Activated naive CD4-positive, alpha-beta T cell (primary cell): ENCODE measurements at places on chromosomes 5 and 9.

GRCh38 chr5:147375151-147375550 is 134.7 kb downstream of the DPYSL3 start:
- no peak for DNase-seq

DNA sequence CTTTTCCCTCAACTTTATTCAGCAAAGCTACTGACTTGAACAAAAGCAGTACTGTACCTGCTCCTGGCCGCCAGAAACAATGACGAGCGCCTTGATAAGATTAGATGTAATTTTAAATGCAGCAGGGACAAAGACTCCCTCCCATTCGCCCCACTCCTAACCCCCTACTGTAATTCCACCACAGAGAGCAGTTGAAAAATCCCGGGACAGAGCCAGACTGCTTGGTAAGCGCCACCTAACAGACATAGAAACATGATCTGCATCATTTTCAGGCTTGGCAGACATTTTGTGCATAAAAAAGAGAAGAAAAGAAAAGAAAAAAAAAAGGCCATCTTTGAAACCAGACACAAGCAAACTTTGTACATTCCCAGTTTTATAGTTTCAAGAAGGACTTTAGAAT is 81.9 kb downstream of the ISL1 start:
- DNase-seq: no peak

DNA sequence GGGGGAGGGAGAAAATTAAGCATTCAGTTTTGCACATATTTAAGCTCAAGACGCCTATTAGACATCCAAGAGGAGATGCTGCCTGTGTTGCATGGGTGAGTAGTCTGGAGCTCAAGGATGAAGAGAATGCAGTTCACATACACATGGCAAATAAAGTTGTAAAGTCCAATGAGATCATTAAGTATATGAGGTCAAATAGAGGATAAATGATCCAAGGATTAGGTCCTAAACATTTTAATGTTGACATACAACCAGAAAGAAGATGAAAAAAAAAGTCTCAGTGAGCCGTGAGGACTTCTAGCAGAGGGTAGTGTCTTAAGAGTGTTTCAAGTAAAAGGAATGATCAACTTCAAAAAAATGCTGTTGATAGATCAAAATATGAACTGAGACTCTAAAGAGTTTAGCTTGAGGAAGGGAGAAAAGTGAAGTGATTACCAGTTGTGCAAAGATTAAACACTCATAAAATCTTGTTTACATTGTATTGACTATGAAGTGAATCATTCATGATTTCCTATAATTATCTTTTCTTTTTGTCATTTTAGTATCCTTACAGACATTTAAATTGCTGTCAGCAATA is 251.8 kb downstream of the ZNF608 start:
- no peak for DNase-seq

DNA sequence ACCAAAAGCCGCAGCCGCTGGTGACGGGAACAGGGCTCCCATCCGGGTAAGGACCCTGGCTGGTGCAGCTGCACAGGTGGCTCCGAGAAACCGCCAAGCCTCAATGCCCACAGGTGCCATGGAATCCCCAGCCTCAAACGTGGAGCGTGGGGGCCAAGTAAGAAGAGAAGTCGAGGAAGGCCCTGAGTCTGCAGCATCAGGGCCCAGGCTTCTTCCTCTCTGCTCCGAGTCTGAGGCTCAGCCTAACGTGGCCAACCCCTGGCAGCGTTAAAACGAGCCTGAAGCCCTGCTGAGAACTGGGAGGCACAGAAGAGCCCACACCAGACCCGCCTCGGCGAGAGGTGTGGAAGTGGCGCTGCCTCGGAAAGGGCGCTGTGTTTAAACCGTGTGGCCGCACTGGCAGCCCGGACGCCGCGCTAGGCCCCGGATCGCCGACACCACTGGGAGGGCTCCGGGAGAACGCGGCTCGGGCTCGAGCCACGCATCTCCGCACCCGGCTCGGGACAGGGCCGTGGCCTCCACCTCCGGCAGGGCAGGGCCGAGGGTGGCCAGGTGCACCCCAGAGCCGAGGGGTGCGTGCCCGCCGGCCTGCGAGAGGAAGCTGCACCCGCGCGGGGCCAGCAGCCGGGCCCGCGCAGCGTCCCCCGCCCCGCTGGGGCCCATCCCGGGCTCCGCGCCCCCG is 730 bp downstream of the ZMYND19 start:
- DNase-seq: no peak

- DNase-seq: no peak
Measured at GRCh38 chr5:142330026-142330425, 5.2 kb upstream of the SPRY4 start.

DNA sequence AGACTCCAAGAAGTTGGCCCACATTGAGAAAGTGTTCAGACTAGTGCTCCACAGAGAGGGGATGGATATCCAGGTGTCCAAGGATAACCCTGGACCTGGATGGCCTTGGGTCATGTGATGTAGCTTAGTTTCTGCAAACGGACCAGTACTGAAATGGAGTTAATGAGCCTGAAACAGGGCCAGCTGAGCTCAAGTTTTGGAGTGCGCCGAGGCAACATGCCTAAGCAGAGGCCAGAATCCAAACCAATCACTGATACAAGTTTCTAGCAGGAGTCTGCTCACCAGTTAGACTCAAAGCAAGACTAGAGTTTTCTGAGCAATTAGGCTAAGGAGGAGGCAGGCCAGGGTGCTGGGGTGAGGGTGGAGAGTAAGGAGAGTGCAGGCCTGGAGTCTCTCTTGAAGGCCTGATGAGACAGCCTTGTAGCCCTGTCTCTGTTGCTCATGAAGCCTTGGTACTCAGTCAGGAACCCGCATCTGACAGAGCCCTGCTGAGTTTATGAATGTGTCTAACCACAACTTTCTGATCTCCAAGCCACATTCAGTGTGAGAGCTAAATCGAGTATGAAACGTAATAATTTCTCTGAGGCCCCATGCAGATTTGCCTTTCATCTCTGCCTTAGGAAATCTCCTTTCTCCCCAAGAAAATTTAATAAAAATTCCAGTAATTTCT is 68.9 kb upstream of the EQTN start:
- no peak for DNase-seq

- DNase-seq: no peak
Measured at GRCh38 chr5:150481708-150481965, 26.3 kb upstream of the NDST1 start.

DNA sequence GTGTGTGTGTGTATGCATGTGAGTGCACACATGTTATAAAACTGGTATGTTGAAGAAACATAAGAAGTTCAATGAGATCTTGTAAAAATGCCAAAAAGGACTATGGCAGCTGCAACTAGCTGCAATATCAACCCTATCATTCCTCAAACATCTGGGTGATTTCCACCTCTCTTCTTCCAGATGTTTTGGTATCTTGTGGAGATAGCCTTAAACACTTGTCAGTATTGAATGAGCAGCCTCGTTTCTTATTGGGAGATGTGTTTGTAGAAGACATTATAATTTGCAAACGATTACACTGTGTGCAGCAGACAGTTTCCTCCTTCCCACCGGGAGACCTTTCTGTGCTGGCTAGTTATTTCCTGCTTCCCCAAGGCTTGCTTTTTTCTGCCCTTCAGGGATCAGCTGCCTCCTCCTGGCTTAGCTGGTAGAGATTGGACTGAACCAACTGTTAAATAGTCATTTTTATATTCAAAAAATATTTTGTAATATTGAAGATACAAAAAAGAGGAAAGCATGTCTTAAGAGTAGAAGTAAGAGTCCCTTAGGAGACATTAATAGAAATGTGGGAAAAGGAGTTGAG is 168.4 kb upstream of the MPDZ start:
- no peak for DNase-seq

- no peak for DNase-seq
Measured at GRCh38 chr9:25677301-25678146, 720 bp downstream of the TUSC1 start.

DNA sequence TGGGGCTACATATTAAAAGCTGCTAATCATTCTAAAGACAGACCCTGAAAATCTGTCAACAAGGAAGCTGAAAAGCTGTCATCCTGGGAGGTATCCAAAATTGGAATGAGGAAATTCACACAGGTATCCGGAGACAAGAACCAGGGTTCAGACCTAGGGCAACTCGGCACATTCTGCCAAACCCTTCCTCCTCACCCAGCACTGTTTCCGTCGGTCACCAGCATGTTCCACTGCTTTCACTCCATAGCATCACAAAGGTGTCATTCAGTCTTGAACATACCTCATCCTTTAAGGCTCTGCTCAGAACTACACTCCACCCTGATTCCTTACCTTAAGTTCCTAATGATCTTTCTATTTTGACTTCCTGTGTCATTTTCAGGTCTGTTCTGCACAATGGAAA is 153.1 kb upstream of the RASA1 start:
- DNase-seq: no peak

- DNase-seq: no peak
Measured at GRCh38 chr9:4538107-4538506, 47.8 kb downstream of the SLC1A1 start.

DNA sequence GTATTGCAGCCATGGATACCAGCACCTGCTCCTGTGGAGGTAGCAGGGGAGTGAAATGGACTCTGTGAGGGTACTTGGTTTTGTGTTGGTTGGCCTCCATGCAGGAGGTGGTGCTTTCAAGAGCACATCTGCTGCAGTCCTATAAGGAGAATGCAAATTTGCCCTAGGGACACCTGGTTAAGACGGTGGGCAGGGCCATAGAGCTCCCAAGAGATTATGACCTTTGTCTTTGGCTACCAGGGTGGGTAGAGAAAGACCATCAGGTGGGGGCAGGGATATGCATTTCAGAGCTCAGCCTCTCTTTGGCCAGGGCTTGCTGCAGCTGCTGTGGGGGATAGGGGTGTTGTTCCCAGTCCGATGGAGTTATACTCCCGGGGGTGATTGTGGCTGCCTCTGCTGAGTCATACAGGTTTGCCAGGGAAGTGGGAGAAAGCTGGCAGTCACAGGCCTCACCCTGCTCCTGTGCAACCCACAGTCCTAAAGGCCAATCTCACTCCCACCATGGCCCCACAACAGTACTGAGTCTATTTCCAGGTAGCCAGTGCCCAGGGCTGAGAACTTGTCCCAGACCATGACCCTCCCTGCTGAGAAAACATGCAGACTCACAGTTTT is 14.0 kb upstream of the PDLIM4 start:
- no peak for DNase-seq
